Daoy (cell line): ENCODE measurements at places on chromosomes 2 and 18. TPM values are rescaled to one million over a fixed set of nuclear protein-coding genes. Genes with fewer than 3 reads are reported as not detected.

DNA sequence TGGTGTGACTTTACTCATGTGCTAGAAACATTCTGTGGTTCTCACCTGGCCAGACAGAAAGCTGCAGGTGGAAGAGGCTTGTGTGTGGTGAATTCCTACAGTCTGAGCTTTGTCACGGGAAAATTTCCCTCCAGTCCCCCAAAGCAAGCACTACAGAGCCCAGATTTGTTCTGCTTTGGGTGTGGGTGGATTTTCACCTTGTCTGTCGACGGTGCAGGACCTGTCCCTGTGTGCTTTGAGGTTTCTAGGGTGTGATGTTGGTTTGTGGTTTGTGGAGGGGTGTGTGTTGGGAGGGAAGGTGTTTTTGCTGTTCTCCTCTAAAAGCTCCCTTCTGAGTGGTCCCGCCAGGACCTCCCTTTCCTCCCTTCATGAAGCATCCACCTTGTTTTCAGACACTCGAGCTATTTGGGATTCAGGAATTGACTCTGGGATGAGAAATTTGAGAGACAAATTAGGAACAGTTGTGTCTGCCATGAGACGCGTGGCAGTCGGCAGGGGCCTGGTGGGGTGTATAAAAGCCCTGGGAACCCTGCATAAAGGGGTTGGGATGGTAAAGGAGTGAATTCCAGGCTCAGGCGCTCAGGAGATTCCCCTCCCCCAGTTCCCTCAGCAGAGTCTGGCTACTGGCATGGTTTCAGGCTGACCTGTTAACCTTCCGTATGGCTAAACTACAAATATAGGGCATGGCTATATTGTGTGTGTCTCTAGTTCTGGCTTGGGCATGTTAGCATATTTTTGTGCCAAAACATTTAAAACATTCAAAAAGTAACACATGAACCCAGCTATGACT, 65.5 kb downstream of the DGKD start:
- no peak for DNase-seq

Gene DNER
- 7.1 and 14.3 TPM in 2 replicates for total RNA-seq

GRCh38 chr2:164896634-164897355, 55.2 kb upstream of the COBLL1 start:
- DNase-seq = peak; percentile 76

Gene COLEC11
- total RNA-seq = not detected in 2 replicates

Gene BMP10
- total RNA-seq = not detected in 2 replicates

DNA sequence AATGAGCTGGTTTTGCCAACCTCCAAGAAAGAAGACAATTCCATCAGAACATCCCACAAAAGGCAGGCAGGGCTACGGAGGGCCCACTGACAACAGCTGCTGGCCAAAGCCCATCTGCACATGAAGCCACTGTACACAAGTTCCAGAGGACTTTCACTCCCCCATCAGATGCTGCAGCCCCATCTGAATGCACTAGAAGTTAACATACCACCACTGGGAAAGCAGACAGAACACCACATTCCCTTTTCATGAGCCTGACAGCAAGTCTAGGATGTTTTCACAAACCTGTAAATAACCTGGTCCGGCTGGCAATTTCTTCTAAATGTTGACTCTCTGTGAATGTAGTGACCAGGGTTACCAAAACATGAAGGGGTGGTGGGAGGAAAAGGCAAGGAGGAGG, 41.5 kb downstream of the CCBE1 start:
- DNase-seq = no peak

DNA sequence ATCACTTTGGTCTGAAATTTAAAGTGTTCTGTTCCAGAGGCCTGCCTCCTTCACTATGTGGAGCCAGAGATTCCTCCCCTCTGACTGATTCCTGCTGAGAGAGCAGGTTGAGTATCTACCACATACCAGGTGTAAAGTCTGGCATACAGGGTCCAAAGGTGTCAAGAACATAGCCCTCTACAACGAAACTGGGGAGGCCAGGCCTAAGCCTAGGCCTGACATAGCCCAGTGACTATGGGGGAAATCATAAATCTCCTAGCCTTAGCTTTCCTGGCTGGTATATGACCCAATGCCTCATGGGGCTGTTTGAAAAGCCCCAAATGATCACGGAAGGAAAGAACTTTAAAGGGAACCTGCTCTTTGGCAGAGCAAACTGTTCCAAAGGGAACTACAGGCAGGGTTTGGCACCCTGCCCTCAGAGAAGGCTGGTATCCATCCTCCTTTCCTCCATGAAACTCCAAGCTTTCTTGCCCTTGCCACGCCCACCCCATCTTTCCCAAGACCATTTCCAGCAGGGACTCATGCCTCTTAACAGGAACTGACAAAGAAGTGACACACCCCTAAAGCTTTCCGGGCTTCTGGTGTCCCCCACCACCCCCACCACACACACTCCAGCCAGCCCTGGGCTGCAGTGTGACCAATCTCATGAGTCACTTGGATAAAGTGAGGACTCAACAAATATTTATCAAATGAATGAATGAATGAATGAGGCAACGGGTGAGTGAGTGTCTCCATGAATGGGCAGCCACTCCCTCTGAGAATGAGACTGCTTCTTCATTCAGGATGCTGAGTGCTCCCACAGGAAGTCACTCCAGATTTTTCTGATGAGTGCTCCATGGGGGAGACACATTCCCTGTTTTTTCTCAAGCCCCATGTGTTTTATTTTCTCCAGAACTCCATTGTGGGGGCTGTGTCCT, 114.5 kb upstream of the STPG4 start:
- peak; percentile 99 for DNase-seq

Gene NTSR2
- not detected in 2 replicates for total RNA-seq

DNA sequence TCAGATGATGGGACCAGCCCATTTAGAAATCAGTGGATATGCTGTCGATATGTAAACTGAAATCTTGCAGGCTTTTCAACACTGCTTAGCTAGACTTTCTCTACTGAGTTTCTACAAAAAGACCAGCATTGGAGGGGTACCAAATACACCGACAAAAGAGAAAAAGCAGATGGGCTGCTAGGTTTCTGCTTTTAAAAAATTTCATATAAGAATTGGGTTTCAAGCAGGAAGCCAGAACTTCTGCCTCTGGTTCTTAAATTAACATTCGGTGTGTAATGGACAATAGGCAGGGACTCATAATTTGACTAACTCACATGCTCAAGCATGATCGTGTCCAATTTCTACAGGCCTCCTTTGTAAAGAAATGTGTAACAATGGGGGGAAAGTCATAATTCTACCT, 3.1 kb downstream of the ARL4C start:
- DNase-seq = no peak

Gene TRIM43
- total RNA-seq = not detected in 2 replicates

Gene KCNJ13
- not detected in 2 replicates for total RNA-seq
